AG09309 (cell line): ENCODE measurements at places on chromosomes 4 and X.

DNA sequence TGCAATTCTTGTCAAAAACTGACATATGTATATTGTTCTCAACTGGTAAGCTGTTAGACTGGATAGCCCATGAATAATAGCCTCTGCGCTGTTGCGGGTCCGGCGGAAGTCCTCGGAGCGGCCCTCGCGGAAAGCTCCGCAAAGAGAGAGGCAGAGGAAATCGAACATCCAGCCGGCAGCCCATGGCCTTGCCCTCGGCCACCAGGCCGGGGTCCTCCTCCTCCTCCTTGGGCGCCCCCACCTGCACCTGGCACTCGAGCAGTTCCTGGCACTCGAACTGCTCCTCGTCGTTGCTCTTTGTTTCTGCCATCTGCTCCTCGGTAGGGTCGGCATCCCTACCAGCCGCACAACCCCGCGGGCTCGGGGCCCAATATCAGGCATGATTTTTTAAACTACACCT, 1176.3 kb downstream of the PCDH18 start:
- DNase-seq = no peak

- DNase-seq = no peak
These were observed 7.0 kb upstream of the ZNF827 start for GRCh38 chr4:145945431-145946155.

- DNase-seq = no peak
These were observed 82.4 kb downstream of the DLG3 start for GRCh38 chrX:70527053-70527452.

GRCh38 chrX:10166248-10166716, 9.5 kb downstream of the CLCN4 start:
- DNase-seq = no peak

DNA sequence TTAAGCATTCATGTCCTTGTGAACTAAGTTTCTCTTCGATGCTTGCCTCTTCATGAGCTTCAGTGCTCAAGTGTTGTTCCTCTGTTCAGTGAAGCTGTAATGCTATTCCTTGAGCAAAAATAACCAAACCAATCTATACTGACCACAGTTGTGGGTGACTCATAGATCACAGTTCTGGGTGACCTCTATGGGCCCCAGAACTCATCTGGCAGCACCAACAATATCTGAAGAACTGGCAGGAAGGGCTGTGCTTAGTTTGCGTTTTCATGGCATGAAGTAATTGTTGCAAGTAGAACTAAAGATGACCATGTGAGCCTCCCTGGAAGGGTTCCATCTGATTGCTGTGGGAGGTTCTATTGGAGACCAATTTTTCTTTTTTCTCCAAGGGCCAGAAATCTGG, 106.2 kb downstream of the CCNG2 start:
- DNase-seq = no peak

DNA sequence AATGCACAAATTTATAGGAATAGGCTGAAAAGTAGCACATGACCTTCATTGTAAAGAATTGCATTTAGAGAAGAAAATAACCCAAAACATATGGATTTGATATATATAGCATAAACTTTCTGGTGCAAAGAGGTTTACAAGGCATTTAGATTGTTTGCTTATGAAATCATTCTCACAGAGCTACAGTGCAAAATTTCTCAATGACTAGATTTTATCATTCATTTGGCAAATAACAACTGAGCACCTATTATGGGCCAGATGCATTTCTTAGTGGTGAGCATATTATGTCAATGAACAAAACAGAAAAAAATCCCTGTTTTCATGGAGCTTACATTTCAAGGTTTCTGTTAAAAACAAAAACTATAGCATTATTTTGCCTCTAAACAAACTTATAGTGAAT, 34.1 kb upstream of the TNIP3 start:
- DNase-seq = no peak

GRCh38 chrX:1453951-1454785, 1.5 kb upstream of the ASMTL start:
- DNase-seq = peak; percentile 17

- no peak for DNase-seq
These were observed 84.3 kb upstream of the WDR1 start for GRCh38 chr4:10200869-10201268.

GRCh38 chr4:6198278-6198677, 2.1 kb downstream of the JAKMIP1 start:
- no peak for DNase-seq

DNA sequence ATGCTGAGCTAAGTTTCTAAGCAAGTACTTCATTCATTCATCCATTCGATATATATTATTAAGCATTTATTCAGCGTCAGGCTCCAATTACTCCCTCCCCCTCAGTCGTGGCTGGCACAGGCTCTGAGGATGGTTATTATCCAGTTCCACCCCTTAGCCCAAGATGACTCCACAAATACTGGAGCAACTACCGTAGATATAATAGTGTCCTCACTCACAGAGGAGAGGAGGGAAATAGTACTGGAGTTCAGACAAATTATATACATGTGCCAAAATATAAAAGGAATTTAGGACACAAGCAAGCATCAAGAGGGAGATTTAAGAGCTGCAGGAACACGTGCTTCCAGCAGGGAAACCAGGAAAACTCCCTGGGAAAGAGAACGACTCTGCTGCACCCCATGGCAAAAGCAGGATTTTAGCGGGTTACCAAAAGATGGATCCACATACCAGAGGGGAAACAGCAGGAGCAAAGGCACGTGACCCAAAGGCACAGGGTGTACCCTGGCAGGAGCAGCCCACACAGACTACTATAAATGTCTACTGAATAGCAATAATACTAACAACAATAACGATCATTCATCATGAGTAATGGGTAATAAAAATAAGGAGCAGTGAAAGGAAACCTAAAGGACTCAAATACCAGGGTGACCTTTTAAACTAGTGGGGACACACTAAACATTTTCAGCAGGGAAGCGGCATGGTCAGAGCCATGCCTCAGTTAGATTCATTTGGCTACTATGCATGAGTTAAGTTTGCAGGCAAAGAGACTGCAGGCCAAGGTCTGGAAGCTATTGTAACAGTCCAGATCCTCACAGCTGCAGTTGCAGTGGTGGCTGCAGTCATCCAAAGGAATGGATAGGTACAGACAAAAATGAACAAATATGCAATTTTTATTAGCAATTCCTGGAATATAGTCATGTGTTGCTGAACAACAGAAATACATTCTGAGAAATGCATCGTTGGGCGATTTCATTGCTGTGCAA, 153.7 kb downstream of the APBB2 start:
- no peak for DNase-seq

GRCh38 chr4:7288751-7289523, 96.6 kb downstream of the SORCS2 start:
- DNase-seq = no peak

- no peak for DNase-seq
These were observed 11.5 kb downstream of the MAD2L1 start for GRCh38 chr4:120055162-120055561.

GRCh38 chr4:164803702-164804101, 49.8 kb downstream of the SMIM31 start:
- DNase-seq = no peak

DNA sequence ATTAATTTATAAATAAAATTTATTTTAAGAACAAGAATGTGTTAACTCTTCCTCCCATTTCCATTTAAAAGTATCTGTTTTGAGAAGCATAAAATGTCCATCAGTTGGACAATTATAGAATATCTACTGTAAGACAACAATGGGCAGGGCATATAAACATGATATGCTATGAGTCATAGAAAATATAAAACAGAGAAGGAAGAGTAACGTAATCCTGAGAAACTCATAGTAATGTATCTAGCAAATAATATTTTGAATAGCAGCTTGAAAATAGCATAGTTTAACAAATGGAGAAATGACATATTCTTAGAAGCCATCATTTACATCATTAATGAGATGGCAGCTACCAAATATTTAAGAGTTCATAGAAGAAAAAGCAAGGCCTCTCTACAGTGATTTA, 820.3 kb upstream of the PCDH10 start:
- DNase-seq = no peak

GRCh38 chrX:114952696-114953095, 64.7 kb downstream of the IL13RA2 start:
- DNase-seq = no peak

DNA sequence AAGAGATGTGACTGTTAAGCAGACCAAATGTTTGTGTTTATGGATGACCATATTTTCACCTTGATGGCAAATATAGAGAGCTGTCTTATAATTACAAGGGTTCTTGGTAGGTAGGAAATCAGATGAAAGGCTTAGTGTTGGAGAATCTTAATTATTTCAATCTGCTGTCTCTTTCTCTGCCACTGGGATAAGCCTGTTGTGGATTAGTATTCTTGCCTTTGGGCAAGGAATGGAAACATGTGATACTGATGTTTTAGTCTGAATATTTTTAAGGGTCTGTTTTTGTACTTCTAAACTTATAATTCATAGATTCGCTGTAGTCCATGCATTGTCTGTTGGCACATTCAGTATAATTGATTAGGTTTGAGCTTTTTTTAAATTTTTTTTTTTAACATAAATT, 23.7 kb upstream of the NUDT6 start:
- DNase-seq = no peak

DNA sequence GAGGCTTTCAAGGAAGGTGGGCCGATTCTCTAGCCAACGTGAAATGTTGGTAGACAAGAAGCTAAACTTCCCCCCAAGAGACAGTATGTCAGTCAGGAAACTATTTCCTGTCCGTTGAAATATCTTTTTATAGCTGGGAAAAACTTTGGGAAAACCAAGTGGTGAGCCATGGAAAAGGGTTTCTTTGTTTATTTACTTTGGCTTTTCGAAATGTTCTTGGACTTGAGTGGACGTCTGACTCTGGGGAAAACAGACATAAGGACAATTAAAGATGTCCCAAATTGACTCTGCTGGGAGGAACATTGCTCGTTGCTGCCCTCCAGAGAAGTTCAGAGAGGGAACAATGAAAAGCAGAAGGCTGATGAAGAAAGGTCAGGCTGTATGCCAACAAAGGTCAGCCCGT, 295.4 kb downstream of the RAPGEF2 start:
- no peak for DNase-seq
